ENCODE measurements at places on chromosomes 6 and 20.

GRCh38 chr6:85096976-85097375 lies 332.6 kb upstream of the TBX18 start:
- DNase-seq = no peak
- H3K27ac ChIP-seq = no peak overlapping the region
- H3K4me1 ChIP-seq = no peaks in the 10 kb centered on the region
- no peak overlapping the region for H3K4me3 ChIP-seq
- H3K36me3 ChIP-seq = no peaks in the 10 kb centered on the region

- H3K4me1 ChIP-seq = no peaks in the 10 kb centered on the region
- H3K27ac ChIP-seq = no peak overlapping the region
- H3K27me3 ChIP-seq = no peaks in the 10 kb centered on the region
Measured at GRCh38 chr20:52469128-52469527, 277.5 kb upstream of the ZFP64 start.

GRCh38 chr6:104579310-104579863 lies 280.3 kb downstream of the HACE1 start:
- H3K4me1 ChIP-seq = no peaks in the 10 kb centered on the region
- DNase-seq = no peak
- H3K27me3 ChIP-seq = no peaks in the 10 kb centered on the region
- no peak overlapping the region for H3K4me3 ChIP-seq
- H3K27ac ChIP-seq = no peak overlapping the region
- H3K36me3 ChIP-seq = no peaks in the 10 kb centered on the region

- H3K27ac ChIP-seq = no peak overlapping the region
- peaks cover 30% of the 10 kb centered on the region for H3K4me1 ChIP-seq
- H3K36me3 ChIP-seq = no peaks in the 10 kb centered on the region
- no peaks in the 10 kb centered on the region for H3K27me3 ChIP-seq
Measured at GRCh38 chr6:40440053-40440452, 147.1 kb downstream of the LRFN2 start.

DNA sequence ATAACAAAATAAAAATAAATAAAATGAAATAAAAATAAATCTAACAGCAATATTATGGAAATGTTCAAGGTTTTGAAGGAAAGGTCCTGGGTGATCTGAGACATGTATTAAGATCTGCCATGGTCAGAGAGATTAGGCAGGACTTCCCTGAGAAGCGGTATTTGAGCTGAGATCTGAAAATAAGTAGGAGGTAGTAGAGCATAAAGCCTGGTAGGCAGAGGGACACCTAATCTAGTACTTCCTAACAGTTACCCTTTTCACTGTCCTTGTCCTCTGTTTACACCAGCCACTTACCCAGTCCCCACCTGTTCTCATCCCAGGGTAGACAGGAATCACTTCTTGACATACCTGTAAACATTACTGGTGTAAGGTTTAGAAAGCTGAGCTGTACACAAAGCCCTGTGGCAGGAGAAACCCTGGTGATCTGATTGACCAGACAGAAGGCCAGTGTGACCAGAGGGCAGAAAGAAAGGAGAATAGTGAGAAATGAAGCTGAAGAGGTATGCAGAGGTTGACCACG lies 8.3 kb upstream of the ZNF318 start:
- H3K27ac ChIP-seq = no peak overlapping the region
- H3K4me3 ChIP-seq = no peak overlapping the region
- no peak for DNase-seq
- no peaks in the 10 kb centered on the region for H3K36me3 ChIP-seq

- H3K36me3 ChIP-seq = no peaks in the 10 kb centered on the region
- no peak overlapping the region for H3K27ac ChIP-seq
- peaks cover 3% of the 10 kb centered on the region for H3K27me3 ChIP-seq
- H3K4me1 ChIP-seq = no peaks in the 10 kb centered on the region
Measured at GRCh38 chr6:167079853-167080297, 43.0 kb upstream of the CCR6 start.

GRCh38 chr6:169869301-169869700 lies 117.9 kb downstream of the ERMARD start:
- no peaks in the 10 kb centered on the region for H3K4me1 ChIP-seq
- no peak overlapping the region for H3K4me3 ChIP-seq
- no peaks in the 10 kb centered on the region for H3K36me3 ChIP-seq

GRCh38 chr20:17642404-17643269 lies 39.4 kb downstream of the RRBP1 start:
- no peaks in the 10 kb centered on the region for H3K4me1 ChIP-seq
- no peak for DNase-seq
- peaks cover 35% of the 10 kb centered on the region for H3K36me3 ChIP-seq
- no peak overlapping the region for H3K27ac ChIP-seq

- no peak overlapping the region for H3K4me3 ChIP-seq
- no peak for DNase-seq
- no peaks in the 10 kb centered on the region for H3K4me1 ChIP-seq
- H3K36me3 ChIP-seq = no peaks in the 10 kb centered on the region
- H3K27ac ChIP-seq = no peak overlapping the region
- peaks cover 22% of the 10 kb centered on the region for H3K27me3 ChIP-seq
Measured at GRCh38 chr20:5488823-5489222, 172.1 kb upstream of the PROKR2 start.

DNA sequence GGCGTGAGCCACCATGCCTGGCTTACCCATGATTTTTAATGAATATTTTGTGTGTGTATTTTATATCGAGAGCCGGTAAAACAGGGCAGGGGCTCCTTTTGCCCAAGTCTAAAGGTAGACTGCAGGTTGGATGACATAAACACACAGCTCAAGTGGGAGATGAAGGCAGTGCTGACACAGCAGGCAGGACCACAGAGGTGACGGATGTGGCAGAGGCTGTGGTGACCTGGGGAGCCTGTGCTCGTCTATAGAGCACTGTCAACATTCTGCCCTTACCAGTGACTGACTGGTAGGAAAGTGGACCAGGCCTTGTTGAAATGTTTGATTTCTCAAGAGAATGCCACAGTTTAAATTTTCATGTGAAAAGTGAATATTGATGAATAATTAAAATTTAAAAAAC lies 137.5 kb downstream of the ZFP64 start:
- no peak overlapping the region for H3K27ac ChIP-seq
- H3K27me3 ChIP-seq = no peaks in the 10 kb centered on the region
- no peak overlapping the region for H3K4me3 ChIP-seq
- DNase-seq = no peak
- no peaks in the 10 kb centered on the region for H3K36me3 ChIP-seq

DNA sequence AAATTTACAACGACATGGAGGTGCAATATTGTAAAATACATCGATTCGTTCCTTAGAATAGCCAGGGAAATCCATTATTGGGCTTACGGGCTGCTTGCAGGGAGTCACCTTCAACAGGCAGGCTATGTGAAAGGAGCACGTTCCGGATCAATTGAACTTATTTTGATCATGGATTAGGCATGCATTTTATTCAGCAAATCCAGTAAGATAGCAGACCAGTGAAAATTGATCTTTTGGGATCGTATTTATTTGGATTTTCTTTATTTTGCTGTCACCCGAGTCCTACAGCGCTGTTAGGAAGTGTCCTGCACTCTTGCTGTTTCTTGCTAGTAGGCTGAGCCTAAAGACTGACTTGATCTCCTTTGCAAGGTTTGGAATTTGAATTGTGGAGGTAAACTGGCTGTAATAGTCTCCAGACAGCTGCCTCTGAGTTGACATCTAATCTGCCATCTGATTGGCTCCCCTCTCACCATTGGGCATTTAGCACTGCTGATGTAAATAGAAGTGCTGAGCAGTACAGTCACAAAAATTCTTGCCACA lies 3.0 kb downstream of the ARID1B start:
- peak overlapping the region; percentile 80 for H3K27ac ChIP-seq
- H3K4me3 ChIP-seq = peak overlapping the region; percentile 86
- no peaks in the 10 kb centered on the region for H3K27me3 ChIP-seq
- H3K4me1 ChIP-seq = peaks cover 28% of the 10 kb centered on the region
- peak; percentile 69 for DNase-seq

GRCh38 chr6:157644043-157644810 lies 178.8 kb upstream of the SNX9 start:
- no peak overlapping the region for H3K27ac ChIP-seq
- DNase-seq = no peak
- no peaks in the 10 kb centered on the region for H3K27me3 ChIP-seq
- peaks cover 12% of the 10 kb centered on the region for H3K4me1 ChIP-seq
- no peak overlapping the region for H3K4me3 ChIP-seq

- peaks cover 3% of the 10 kb centered on the region for H3K4me1 ChIP-seq
- no peak overlapping the region for H3K27ac ChIP-seq
- peaks cover 2% of the 10 kb centered on the region for H3K27me3 ChIP-seq
- DNase-seq = no peak
Measured at GRCh38 chr6:89260832-89261231, 43.7 kb upstream of the GABRR1 start.

DNA sequence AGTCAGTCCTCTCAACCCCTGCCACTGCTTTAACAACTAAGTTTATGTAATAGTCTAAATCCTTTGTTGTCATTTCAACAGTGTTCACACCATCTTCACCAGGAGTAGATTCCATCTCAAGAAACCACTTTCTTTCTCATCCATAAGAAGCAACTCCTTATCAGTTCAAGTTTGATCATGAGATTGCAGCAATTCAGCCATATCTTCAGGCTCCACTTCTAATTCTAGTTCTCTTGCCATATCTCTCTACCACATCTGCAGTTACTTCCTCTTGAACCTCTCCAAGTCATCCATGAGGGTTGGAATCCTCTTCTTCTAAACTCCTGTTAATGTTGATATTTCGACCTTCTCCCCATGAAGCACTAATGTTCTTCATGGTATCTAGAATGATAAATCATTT lies 57.9 kb upstream of the FOXO3 start:
- H3K4me1 ChIP-seq = peaks cover 6% of the 10 kb centered on the region
- no peak overlapping the region for H3K27ac ChIP-seq
- H3K27me3 ChIP-seq = no peaks in the 10 kb centered on the region
- DNase-seq = no peak
- H3K36me3 ChIP-seq = no peaks in the 10 kb centered on the region

GRCh38 chr20:1637755-1638154 lies 17.9 kb upstream of the SIRPB1 start:
- H3K27ac ChIP-seq = no peak overlapping the region
- no peak for DNase-seq
- no peaks in the 10 kb centered on the region for H3K27me3 ChIP-seq
- H3K4me1 ChIP-seq = no peaks in the 10 kb centered on the region
- H3K4me3 ChIP-seq = no peak overlapping the region

DNA sequence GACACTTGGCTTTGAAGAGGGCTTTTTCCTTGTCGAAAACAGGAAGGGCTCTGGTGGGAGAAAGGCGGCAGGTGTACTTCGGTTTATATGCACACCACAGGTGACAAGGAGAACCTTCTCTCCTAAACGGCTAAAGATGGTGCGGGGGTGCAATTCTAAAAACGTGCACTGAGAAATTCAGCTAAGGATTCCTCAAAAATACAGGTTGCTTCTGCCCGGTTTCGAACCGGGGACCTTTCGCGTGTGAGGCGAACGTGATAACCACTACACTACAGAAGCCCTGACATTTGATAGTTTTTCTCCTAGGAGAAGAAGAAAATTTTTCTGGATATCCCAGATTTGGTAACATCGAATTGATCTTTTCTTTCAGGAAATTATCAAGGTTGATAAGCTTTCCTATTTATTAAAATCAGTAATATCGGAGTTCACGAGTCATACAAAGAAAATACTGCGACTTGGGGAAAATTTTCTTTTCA lies 32.0 kb downstream of the POM121L2 start:
- H3K27ac ChIP-seq = no peak overlapping the region
- no peak for DNase-seq
- H3K27me3 ChIP-seq = peaks cover 24% of the 10 kb centered on the region
- H3K36me3 ChIP-seq = no peaks in the 10 kb centered on the region
- H3K4me3 ChIP-seq = peak overlapping the region; percentile 43
- peaks cover 7% of the 10 kb centered on the region for H3K4me1 ChIP-seq

GRCh38 chr6:31580807-31581433 lies 1.3 kb downstream of the LTB start:
- peaks cover 15% of the 10 kb centered on the region for H3K4me1 ChIP-seq
- H3K27me3 ChIP-seq = no peaks in the 10 kb centered on the region
- peak overlapping the region; percentile 59 for H3K27ac ChIP-seq
- no peaks in the 10 kb centered on the region for H3K36me3 ChIP-seq

DNA sequence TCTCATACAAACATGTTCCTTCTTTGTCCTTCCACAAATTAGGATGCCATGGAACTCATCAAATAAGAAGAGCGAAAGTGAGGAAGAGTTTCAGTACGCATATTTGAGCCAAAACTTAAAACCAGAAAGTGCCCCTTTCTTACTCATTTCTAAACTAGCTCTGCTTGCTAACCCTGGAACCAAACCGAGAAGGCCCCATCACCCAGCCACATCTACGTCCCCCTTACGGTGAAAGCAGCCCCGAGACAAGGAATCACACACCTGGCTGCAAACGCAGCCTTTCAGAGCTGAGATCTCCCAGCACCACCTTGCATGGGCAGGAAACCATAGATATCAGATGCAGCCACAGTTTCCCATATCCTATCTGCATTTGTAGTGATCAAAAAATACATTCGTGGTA lies 28.5 kb downstream of the TRERF1 start:
- H3K4me1 ChIP-seq = peaks cover 12% of the 10 kb centered on the region
- H3K27me3 ChIP-seq = no peaks in the 10 kb centered on the region
- no peak overlapping the region for H3K4me3 ChIP-seq
- DNase-seq = no peak

GRCh38 chr6:21556511-21556910 lies 37.0 kb upstream of the SOX4 start:
- no peak overlapping the region for H3K27ac ChIP-seq
- H3K4me1 ChIP-seq = no peaks in the 10 kb centered on the region
- no peaks in the 10 kb centered on the region for H3K27me3 ChIP-seq
- H3K4me3 ChIP-seq = no peak overlapping the region
- no peaks in the 10 kb centered on the region for H3K36me3 ChIP-seq

GRCh38 chr6:158072083-158072721 lies 90.5 kb downstream of the SYNJ2 start:
- peaks cover 7% of the 10 kb centered on the region for H3K36me3 ChIP-seq
- H3K27ac ChIP-seq = no peak overlapping the region
- no peak overlapping the region for H3K4me3 ChIP-seq
- H3K27me3 ChIP-seq = no peaks in the 10 kb centered on the region
- DNase-seq = no peak

DNA sequence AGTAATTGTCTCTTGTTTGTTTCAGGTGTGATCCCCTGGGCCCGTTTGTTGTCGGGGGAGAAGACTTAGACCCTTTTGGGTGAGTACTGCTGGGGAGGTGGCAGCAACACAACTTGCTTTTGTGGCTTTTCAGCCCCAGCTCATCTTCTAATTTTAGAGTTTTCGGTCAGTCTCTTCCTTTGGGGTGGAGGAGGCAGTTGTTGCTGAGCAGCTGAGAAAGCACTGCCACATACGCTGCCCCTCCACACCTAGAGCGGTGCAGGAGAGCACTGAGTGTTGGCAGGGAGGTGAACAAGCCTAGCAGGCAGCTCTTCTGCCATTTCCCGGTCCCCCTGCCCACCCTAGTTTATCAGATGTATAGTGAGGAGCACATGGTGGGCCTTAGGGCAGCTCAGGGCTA lies 21.7 kb downstream of the TMEM74B start:
- no peaks in the 10 kb centered on the region for H3K27me3 ChIP-seq
- no peak overlapping the region for H3K27ac ChIP-seq
- no peak overlapping the region for H3K4me3 ChIP-seq
- DNase-seq = no peak
- H3K36me3 ChIP-seq = peaks cover 39% of the 10 kb centered on the region
- H3K4me1 ChIP-seq = no peaks in the 10 kb centered on the region

DNA sequence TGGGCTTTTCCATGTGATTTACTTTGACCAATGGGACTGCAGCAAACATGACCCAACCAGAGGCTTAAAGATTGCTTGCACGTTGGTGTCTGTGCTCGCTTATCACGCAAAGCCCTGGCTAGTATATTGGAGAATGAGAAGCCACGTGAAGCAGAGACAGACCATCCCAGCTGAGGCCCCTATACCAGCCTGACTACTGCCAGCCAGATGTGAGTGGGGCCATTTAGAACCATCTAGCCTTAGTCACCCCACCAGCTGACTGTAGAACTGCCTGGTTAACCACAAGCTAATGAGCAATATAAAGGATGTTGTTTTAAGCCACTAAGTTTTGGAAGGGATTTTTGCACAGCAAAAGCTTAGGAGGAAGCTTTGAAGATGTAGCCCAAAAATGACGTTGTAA lies 74.5 kb downstream of the MACROD2 start:
- no peak for DNase-seq
- no peak overlapping the region for H3K27ac ChIP-seq
- H3K4me3 ChIP-seq = no peak overlapping the region
